A549 treated with AZD2906 at 1 μM for 4 hours (cell line): ENCODE measurements at places on chromosomes 12 and 14. TPM values are rescaled to one million over a fixed set of nuclear protein-coding genes. Genes with fewer than 3 reads are reported as not detected.

OTX2 gene
- not detected in 5 replicates for total RNA-seq

FOXN4 gene
- 0.04 to 0.11 TPM (median 0.07 TPM) in 5 replicates for total RNA-seq

P2RX2 gene
- total RNA-seq: not detected in 5 replicates

ANAPC5 gene
- 82.0 to 86.4 TPM (median 83.4 TPM) in 5 replicates for total RNA-seq

EXOC3L4 gene
- 0.60 to 2.3 TPM (median 1.7 TPM) in 5 replicates for total RNA-seq

OTOGL gene
- total RNA-seq: 0.02 TPM in 1 of 5 replicates, not detected in the others

PROX2 gene
- not detected in 5 replicates for total RNA-seq

VDR gene
- 2.9 to 3.7 TPM (median 3.5 TPM) in 5 replicates for total RNA-seq

TRAFD1 gene
- 14.4 to 17.6 TPM (median 16.5 TPM) in 5 replicates for total RNA-seq

SLC35F4 gene
- not detected in 5 replicates for total RNA-seq

SBNO1 gene
- 16.5 to 25.4 TPM (median 21.1 TPM) in 5 replicates for total RNA-seq

LBHD2 gene
- total RNA-seq: 0.18 to 0.25 TPM (median 0.22 TPM) in 3 of 5 replicates, not detected in the others

STAC3 gene
- 0.22 to 0.56 TPM (median 0.42 TPM) in 5 replicates for total RNA-seq

AICDA gene
- total RNA-seq: 0.11 to 0.26 TPM (median 0.15 TPM) in 5 replicates

ACSM4 gene
- total RNA-seq: not detected in 5 replicates

TMTC1 gene
- total RNA-seq: 0.01 to 0.16 TPM (median 0.02 TPM) in 5 replicates

LHX5 gene
- 0.02 to 0.07 TPM (median 0.05 TPM) in 4 of 5 replicates, not detected in the other for total RNA-seq

SIX6 gene
- not detected in 5 replicates for total RNA-seq

ST8SIA1 gene
- total RNA-seq: 0.06 to 0.07 TPM in 2 of 5 replicates, not detected in the others

MORN3 gene
- 0.15 to 0.27 TPM (median 0.23 TPM) in 5 replicates for total RNA-seq

RAB3IP gene
- total RNA-seq: 12.1 to 17.9 TPM (median 14.0 TPM) in 5 replicates

CNOT2 gene
- 25.7 to 51.3 TPM (median 31.0 TPM) in 5 replicates for total RNA-seq

MAP1LC3B2 gene
- total RNA-seq: 1.2 to 1.6 TPM (median 1.3 TPM) in 5 replicates

IFNG gene
- total RNA-seq: not detected in 5 replicates

FSCB gene
- not detected in 5 replicates for total RNA-seq

LMO3 gene
- 0.06 to 0.13 TPM in 2 of 5 replicates, not detected in the others for total RNA-seq
